Brain pericyte (primary cell): ENCODE measurements at places on chromosomes 6 and 20.

DNA sequence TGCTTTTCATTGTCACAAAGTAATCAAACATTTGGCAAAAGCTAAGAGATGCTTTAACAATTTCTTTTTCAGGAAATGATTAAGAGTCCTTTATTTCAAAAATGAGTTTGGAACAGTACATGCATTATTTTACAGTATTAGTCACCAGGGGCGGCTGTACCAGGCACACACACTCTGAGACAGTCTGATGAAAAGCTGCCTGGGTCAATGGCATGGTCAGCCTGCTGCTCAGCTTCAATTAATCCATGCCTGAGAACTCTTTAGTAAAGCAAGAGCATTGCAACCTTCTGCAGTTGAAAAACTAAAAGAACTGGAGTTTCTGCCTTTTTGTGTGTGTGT is 105.5 kb downstream of the TULP4 start:
- no peak for DNase-seq

DNA sequence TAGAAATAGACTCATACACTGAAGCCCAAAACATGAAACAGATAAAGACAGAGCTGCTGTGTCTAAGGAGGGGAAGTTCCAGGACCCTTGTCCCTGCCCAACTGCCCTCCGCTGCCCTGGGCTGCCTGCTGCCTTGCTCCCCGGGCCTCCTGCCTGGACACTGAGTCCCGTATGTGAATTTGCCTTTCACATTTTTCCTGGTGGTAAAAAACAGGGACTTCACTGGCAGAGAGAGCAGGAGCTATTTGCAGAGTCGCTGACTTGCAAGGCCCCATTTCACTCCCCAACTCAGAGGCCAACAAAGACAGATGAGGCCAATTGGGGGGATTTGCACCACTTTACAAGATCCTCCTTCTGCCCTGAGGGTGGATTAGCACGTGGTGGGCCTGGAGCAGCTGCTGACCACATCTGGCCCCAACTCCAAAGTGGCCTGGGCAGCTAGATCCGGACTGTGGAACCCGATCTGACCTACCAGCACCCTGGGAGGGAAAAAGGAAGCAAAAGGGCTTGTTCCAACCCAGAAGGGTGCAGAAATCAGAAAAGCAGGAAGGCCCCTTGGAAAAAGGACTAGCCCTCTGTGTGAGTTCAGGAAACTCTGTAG is 61.4 kb downstream of the NOL4L start:
- DNase-seq: no peak

GRCh38 chr20:13420625-13421024 is 199.6 kb downstream of the ISM1 start:
- no peak for DNase-seq

DNA sequence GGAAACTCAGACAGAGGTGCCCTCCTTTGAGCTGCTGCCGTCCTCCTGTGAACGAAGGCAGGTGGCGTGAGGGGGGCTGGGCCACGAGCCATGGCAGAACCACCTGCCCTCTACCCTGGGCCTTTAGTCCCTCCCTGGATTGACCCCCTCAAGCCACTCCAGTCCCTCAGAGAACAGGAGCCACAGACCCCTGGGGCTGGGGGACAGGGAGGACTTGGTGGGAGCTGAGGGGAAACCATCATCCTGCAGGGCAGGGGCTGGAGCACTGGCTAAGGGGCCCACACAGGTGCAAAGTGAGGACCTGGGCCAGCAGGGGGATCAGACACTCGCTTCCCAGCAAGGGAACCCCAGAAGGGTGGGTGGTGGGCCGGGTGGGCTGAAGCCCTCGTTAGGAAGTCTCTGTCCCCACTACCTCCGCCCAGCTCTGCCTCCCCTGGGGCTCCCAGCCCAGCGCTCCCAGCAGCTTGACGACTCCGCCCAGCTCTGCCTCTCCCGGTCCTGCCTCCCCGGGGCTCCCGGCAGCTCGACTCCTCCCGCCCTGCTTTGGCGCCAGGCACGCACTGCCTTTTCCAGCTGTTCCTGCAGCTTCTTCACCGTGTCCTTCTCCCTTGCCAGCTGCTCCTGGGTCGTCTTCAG is 44.4 kb downstream of the DSTN start:
- no peak for DNase-seq

DNA sequence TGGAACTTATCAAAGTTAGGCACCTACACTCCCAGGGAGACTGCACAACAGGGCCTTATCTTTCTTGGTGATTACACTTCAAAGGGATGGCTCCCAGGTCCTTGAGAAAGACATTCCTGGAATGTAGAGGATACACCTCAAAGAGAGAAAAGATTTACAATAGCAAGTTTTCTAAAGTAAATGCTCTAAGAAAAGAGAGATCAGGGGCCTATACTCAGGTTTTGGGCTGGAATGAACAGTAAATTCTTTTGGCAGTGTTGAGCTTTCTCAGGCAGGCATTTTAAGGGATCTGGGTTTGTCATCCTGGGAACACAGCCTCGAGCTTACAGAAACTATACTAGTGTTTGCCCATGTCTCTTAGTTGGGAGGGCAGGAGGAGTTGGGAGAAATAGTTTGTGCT is 31.7 kb upstream of the ME1 start:
- DNase-seq: no peak

- no peak for DNase-seq
Measured at GRCh38 chr6:21188505-21189223, 404.9 kb upstream of the SOX4 start.

GRCh38 chr6:90095788-90096187 is 200.9 kb downstream of the BACH2 start:
- DNase-seq: no peak
